ENCODE measurements at places on chromosomes 4 and X.

DNA sequence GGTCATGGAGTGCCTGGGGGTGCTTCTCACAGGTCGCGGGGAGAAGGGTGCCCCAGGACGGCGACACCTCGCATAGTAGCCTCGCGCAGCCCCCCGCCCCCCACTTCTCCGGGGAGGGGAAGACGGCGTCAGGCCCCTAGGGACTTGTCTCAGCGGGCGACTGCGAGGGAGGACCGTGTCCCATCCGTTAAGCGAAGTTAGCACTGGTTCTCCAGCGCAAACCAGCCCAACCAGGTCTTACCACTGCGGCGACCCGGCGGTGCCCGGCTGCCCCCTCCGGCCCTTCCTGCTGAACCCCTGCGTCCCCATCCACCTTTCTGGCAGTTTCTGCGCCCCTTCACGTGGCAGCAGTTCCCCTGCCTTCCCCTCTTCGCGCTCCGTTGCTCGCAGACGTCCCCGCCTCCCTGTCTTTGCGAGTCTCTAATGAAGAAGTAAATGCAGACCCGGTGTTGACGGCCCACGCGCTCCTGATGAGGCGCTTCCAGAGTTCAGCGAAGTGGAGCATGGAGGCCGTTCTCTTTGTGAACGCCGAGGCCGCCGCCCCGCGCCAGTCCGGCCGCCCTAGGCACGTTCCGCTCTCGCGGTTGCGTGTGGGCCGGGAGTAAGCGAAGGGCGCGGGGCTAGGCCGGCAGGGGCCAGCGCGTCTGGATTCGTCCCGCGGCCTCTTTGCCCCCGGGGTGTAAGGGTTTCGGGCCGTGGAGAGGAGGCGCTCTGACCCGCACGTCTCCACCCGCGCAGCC is 3.0 kb downstream of the SLIT2 start:
- DNase-seq, result no peak

DNA sequence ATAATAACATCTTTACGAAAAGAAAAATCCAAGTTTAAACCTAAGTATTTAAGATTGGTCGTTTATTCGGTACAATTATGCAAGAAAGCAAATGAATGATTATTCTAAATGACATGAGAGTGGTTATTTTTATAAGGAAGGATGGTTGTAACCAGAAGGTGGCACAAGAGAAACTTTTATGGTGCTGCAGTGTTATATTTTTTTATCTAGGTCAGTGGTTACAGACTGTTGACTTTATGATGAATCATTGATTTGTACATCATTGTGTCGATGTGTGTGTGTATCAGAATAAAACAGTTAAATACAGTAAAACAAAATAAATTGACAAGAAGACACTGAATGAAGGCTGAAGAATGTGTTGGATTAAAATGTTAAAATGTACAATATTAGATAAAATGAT is 9.8 kb downstream of the DCAF8L2 start:
- DNase-seq, result no peak

GRCh38 chr4:75909405-75909804 is 7.2 kb upstream of the PPEF2 start:
- no peak for DNase-seq

DNA sequence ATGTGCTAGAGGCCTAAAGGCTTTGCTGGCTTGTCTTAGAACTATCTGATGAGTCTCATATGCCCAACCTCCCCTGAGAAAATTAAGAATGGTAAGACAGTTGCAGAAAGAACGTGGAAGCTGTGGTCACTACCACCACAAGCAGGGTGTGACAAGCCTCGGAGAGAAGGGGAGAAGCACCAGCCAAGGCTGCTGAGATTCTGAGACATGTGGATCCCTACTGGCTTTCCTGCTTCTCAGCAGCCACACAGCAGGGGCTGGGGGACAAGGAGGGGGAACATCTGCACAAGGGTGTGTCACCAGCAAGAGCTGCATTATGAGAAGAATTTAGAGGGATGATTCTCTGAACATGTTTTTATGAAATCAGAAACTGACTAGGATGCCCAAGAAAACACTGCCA is 19.4 kb downstream of the TAPT1 start:
- no peak for DNase-seq

DNA sequence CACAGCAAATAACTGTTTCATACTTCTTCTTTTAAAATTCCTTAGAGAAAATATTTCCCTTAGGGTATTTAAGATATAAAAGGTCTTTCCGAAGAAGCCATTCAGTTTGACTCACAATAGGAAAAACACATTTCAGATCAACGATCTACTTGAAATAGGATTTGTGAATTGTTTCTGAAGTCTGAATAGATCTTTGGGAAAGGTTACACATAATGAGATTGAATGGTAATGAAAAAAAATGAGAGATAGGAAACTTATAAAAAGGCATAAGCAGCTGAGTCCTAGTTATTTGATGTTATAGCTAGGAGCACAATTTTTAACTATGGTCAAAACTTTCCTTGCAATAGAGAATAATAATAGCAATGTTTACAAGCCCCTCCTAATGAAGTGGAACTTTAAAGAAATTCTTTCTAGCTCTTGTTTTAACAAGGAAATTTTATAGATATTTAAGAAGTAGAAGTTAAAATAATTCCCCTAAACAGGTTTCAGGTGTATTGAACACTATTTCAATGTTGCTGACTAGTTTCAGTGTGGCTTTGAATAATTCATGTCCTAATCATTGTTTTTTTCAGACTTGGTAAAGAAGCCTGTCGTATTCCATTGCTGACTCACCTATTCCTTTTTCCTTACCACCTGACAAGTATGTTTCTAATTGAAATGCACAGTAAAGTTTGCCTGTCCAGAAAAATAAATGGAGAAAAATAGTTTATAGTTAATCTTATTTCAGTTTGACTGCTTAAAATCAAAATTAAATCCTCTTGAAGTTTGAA is 89.1 kb downstream of the PCDH18 start:
- no peak for DNase-seq
